ENCODE measurements at places on chromosomes 6 and 20.
A peak's percentile ranks its signal among the peaks of the same experiment; 100 is the strongest.

- DNase-seq = peak; percentile 14
Measured at GRCh38 chr6:80094017-80094416, 12.5 kb upstream of the BCKDHB start.

- DNase-seq = no peak
Measured at GRCh38 chr20:16864069-16864468, 115.9 kb downstream of the OTOR start.

- no peak for DNase-seq
Measured at GRCh38 chr6:72533606-72534005, 88.3 kb upstream of the KCNQ5 start.

DNA sequence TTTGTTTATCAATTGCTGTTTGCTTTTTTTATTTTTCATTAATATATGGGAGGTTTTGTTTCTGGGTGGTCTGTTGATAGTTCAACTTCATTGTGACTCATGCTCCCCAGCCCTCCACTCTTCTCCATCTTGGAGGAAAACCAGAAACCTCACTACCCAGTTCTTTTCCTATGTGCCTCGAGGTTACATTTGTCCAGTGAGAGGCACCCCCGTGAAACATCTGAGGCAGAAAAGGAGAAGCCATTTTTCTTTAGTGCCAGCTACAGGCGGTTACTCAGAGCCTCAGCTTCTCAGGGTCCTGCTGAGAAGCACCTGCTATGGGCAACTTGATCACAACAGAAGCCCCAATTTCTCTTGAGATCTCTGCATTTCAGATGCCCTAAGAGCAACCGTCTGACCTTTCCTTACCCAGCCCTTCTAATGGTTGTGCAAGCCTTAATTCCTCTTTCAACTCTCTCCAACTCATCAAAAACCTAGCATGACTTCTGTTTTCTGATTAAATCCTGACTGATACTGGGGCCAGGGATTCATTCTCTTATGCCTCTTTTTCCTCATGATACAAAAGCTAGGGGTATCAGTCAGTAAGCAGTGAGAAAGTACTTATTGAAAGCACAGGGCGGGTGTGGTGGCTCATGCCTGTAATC, 144.6 kb downstream of the ELOVL4 start:
- DNase-seq = no peak

DNA sequence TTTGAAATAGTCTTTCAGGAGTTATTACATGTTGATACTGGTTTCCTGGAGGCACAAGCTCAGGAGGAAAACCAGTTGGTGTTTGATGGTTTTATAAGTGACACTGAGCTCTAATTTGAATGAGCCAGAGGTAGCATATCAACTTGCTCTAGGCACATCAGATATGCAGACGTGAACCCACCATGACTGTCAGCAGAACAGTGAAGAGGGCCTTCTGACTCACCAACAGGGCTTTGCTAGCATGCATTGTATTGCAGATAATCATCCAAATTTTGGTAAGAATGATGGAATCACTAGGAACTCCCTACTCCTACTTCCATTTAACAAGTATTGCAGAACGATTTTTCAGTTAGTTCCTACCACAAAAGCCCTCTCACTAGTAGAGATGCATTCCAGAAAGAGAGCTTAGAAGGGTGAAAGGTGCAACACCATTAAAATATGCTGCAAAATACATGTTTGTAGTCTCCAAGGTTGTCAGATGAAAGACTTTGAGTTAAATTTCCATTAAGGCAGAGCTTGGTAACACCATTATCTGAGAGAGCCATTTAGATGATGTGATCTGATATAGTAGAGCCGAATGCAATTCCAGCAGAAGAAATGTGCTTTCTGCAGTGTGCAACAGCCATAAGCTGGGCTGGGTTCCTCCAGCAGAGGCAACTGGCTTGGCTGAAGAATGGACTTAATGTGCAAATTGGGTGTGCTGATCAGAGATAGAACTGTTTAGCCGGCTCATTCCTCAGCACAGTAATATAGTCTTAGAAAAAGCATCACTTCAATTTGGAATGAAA, 968.7 kb upstream of the ADGRB3 start:
- DNase-seq = no peak

DNA sequence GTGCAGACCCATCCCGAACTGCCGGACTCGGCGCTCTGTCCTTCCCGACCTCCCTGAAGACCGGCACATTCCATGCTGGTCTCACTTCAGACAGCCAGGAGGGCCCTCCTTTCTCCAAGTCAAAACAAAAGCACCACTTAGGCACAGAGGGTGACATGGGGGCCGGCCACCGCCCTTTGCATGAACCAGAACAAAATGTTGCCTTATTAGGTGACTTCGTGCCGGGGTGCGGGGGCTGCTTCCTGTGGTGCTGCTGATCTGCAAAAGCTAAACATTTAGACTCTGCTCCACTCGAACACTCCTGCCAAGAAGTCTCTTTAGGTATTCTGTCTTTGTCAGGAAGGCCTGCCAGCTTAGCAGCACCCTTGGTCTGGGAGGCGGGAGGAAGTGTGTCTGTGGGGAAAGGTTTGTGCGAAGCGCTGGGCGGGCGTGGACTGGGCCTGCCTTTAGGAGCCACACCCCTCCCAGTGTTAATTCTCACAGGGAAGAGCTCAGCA, 133.8 kb downstream of the SMOC2 start:
- DNase-seq = no peak

DNA sequence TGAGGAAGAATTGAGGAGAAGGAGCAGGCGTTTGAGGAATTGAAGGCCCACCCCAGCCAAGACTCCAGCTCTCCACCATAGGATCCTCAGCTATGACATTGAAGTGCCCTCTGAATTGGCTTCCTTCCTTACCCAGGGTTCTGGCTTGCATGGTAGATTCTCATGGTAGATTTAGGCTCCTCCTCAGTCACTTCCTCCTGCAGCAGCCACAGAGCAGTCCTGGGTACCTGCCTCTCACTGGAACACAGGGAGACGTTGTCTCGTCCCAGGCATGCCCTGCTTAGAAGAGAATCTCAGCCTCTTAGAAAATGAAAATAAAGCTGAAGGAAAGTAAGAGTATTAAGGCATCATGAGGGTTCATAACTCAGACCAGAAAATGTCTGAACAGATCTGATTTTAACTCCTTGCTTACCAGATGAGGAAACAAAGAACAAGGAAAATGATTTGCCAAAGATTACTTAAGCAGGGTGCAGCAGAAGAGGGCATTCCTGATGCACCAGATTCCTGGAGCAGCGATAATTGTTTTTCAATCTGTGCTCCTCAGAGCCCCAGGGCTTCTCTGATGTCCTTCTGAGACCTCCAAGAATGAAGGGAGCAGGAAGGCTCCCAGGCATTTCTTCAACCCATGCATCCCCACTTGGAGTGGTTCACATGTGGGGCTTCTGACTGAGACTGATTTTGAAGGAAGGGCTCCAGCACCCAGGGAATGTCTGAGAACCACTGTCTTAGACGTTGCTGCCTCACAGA, 219.8 kb downstream of the HIVEP2 start:
- DNase-seq = no peak

DNA sequence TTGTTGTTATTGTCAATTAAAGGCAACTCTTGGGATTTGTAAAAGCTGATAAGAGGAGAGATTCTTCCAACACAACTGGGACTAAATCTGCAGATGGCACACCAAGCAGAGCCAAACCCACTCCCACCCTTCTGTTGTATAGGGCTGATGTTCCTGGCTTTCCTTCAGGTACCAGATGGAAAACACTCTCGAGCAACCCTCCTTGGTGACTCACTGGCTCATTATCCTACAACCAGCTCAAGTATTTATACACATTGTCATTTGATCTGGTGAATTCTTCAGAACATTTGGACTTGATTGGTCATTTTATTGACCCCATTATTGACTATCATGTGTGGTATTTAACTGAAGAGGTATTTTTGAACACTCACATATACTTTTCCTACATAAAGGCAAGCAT, 190.3 kb upstream of the PCSK2 start:
- no peak for DNase-seq

- no peak for DNase-seq
Measured at GRCh38 chr6:52689857-52690256, 18.9 kb downstream of the TMEM14A start.

DNA sequence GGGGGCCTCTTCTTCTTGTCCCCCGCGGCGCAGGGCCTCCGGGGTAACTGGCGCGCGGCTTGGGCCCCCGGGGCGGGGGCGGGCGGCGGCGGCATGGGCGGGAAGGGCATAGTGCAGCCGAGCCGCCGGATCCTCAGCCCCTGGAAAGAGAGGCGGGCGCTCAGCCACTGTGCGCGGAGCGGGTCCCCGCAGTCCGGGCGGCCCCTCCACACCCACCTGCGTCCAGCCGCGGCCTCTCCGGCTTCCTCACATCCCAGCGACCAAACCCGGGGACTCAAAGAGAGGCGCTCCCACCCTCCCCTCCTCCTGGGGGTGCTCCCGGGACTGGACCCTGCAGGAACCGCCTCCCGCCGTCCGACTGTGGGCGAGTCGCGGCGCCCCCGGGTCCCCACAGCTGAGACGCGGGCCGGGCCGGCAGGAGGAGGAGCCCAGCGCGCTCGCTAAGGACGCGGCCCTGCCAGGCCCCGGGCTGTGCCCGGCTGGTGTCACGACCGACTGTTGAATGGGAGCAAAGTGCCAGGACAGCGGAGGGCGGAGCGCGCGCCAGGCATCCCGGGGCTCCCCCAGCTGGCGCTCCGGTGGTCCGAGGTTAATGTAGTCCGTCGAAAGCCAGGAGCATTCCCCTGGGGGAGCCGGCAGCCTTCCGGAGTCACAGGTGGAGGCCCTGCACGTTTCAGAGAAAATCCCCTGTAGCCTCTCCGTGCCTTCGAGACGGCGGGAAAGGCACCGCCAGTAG, at the start of gene PRR18:
TSS of gene PRR18 (minus strand) at position 360 of the 736 bp plus-strand sequence. CDS start at position 110, 250 bp downstream.
- DNase-seq = no peak

- no peak for DNase-seq
Measured at GRCh38 chr6:161409353-161409752, 135.5 kb upstream of the AGPAT4 start.

DNA sequence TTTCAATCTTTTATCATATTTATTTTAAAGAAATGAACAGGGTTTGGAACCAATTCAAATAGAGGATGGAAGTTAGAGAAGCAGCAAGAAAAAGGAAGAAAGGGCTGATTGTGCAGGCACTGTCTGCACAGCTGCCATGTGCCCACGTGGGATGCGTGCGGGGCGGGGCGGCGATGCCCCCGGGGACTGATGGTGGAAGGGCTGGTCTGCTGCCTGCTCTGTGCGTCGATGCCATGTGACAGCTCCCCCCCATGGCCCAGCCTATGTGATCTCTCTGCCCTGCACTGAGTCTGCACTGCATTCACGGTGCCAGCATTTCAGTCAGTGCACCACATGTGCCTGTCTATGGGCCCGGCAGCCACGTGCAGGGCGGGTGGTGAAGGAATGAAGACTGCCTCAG, 96.4 kb downstream of the IRF4 start:
- DNase-seq = no peak

GRCh38 chr6:117018771-117019170, 141.7 kb downstream of the RFX6 start:
- no peak for DNase-seq

DNA sequence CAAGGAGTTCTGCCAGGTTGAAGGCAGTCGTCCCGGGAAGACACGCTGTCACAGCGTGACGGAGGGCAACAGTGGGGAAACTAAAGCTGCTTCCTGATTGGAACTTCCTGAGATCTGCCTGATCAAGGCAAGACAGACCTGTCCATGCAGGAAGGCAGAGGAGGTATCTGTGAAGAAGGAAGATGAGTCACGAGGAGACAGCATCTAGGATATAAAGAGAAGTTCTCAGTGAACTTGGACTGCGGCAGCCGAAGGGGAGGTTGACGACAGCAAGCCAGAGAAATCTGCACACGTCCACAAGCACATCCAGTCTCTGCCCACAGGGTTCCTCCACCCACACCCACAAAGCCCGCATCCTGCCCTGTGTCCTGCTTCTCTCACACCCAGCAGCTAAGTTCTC, 38.6 kb downstream of the PREP start:
- no peak for DNase-seq

- no peak for DNase-seq
Measured at GRCh38 chr6:139337830-139338229, 36.6 kb downstream of the CITED2 start.

DNA sequence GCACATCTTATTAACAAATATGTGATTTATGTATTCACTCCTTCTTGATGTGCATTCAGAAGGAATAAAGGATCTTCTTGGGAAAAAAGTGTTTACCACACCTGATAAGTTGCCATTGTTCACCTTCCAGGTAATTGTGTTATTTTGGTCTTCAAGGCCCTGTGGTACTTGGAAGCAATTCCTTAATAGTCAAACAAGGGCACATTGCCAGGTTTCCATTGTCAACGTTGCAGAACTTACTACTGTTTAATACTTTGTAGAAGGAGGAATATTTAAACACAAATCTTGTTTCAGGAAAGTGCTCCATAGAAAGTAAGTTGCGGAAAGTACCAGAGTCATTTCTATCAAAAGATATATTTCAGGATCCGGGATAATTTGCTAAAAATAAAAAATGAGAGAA, 129.5 kb upstream of the SGK1 start:
- no peak for DNase-seq

Data from activated naive CD4-positive, alpha-beta T cell treated with anti-CD3 and anti-CD28 coated beads for 36 hours (primary cell).